Posterior vena cava (tissue), 2 donors: ENCODE measurements at places on chromosomes 1 and 21. TPM values are rescaled to one million over a fixed set of nuclear protein-coding genes. Genes with fewer than 3 reads are reported as not detected.
A peak's percentile ranks its signal among the peaks of the same experiment; 100 is the strongest.

- DNase-seq: no peak
These were observed 26.6 kb downstream of the FAM89A start for GRCh38 chr1:231013391-231014015.

- no peak for DNase-seq
These were observed 207.2 kb upstream of the C1orf87 start for GRCh38 chr1:60280819-60281218.

- no peak for DNase-seq
These were observed 3.3 kb upstream of the NECTIN4 start for GRCh38 chr1:161092621-161093028.

- DNase-seq: no peak
These were observed 60.4 kb downstream of the CAPZB start for GRCh38 chr1:19424651-19425570.

- no peak for DNase-seq
These were observed 365.3 kb downstream of the HHIPL2 start for GRCh38 chr1:222182641-222183040.

DNA sequence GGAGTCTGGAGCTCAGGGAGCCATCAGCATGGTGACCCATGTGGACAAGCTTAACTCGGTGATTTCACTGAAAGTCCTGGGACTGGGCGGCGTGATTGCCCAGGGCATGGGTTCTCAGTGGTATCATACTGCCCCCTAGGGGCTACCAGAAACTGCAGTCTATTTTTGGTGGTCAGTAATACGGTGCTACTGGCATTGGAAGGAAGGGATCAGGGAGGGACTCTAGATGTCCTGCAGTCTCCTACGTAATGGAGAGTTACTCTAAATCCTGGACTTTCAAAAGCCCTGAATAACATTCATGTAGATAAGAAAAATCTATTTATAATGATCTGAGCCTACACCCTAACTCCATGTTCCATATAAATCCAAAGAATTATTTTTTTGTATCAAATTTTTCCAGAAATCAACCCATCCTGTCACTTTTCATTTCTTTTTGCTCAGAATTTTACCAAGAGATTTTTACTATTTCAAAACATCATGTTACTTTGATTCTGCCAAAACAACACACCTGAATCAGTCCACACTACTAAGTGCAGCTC, 37.3 kb downstream of the PABPC4 start:
- peak; percentile 89 for DNase-seq

DNA sequence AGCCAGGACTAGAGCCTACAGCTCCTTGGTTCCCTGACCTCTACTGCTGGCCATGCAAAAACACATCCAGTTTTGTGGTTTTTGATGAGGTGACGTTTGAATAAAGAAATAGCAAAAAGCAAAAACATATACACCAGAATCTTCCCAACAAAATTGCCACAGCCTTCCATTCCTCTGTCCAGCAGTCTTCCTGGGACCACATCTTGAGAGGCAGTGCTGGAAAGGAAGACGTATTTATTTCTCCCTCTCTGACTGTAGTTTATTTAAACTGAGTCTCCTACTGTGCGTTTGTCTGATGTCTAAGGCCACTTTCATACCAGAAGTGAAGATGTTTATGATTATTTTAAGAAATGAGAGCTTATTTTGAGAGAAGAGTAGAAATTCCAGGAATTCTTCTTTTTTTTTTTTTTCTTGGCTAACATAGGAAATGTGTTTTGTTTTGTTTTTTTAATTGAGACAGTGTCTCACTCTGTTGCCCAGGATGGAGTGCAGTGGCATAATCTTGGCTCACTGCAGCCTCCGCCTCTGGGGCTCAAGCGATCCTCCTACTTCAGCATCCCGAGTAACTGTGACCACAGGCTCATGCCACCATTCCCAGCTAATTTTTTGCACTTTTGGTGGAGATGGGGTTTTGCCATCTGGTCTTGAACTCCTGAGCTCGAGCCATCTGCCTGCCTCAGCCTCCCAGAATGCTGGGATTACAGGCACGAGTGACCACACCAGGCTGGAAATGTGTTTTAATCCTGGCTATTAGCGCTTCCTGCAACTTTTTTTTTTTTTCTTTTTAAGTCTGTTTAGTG, 118.5 kb downstream of the ITSN1 start:
- DNase-seq: no peak

DNA sequence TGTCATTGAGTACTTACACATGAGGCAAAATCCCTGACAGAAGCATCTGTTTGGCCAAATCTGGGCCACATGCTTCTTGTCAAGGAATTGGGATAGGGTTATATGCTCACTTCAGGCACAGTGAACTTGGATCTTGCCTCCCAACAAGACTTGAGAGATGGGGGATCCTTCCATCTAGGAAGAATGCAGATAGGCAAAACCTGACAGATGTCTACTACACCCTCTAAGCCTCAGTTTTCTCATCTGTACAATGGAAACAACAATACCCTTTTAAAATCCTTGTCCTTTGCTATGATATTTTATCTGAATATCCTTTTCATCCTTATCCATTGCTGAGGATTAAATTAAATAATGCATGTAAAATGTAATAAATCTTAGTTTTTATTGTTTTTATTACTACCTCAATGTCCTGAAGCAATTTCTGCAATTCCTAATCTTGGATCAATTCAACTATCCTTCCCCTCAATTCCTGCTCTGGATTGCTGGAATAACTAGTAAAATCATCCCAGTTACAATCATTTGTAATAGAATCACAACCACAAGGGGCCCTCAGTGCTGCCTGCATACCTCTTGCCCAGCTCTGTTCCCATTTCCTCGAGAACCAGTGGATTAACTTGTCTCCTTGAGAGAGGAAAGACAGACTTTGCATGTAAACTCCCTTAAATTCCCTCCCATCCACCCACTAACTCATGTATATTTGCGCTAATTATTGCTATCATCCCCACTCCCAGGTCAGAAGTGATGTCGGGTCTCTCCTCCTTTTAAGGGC, 8.1 kb upstream of the XPR1 start:
- no peak for DNase-seq

DNA sequence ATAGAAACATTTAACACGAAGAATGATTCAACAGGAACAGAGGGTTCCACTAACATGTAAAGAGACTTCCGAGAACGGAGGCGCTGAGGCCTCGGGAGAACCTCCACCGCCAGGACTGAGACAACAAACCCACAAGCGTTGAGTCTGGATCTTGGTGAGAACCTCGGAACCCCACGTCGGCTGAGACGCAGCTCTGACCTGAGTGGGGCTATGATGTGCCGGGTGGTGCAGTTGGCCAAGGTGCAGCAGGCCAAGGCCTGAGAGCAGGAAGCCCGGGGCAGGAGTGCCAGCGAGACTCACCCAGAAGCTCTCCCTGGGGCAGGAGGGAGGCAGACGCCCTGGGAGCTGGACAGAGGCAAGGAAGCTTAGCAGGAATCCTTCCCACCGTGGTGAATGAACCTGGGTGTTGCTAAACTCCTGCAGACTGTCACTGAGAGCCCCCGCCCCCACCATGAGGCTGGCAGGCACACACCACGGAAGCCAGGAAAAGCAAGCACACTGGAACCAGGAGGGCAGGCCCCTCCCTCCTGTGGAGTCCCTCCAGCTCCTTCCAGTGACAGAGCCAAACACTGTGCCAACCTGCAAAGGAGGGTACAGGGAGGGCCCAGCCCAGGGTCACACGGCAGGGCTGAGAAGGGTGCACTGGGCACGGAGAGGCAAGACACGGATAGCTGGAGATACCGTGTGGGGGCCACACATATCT, 34.8 kb downstream of the WDR4 start:
- peak; percentile 68 for DNase-seq

The CHIA gene
- total RNA-seq: not detected

The CELA2B gene
- total RNA-seq: not detected

The PROK1 gene
- not detected for total RNA-seq
